ENCODE measurements at places on chromosomes 16 and 17.

GRCh38 chr17:77353684-77354419, 213.1 kb downstream of the SEC14L1 start:
- no peak for DNase-seq

- DNase-seq, result no peak
These were observed 223.9 kb upstream of the WSB1 start for GRCh38 chr17:27069842-27070508.

GRCh38 chr17:2047590-2047989, 5.8 kb downstream of the OVCA2 start:
- no peak for DNase-seq

DNA sequence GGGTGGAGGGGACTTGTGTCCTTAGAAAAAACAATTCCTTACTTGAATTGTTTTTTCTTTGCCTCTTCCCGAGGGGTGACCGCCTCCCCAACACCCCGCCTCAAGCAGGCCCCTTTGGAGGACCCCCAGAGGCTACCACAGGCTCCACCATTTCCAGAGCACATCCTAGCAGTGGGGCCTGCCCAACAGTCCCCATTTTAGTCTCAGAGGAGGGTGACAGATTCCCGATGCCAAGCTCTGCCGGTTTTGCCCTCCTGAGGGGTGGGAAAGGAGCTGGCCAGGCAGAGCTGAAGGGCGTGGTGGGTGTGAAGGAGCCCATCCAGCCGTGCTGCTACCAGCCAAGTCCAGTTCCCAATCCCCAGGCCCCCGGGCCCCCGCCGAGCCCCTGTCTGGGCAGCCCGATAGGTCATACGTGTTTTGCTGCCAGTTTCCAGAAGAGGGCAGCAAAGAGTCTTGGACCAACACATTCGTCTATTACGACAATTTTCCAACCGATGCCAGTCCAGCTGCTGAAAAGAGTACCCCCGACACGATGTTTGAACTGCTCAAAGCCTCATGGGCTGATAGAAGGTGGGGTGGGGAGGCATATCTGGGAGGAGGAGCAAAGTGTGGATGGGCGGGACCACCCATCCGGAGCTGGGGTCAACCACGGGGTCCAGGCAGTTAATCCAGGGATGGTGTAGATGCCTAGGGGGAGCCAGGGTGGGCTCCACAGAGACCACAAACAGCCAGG, 18.8 kb upstream of the GAA start:
- peak; percentile 41 for DNase-seq

GRCh38 chr17:49217651-49218413, 7.3 kb downstream of the ABI3 start:
- DNase-seq, result peak; percentile 50

DNA sequence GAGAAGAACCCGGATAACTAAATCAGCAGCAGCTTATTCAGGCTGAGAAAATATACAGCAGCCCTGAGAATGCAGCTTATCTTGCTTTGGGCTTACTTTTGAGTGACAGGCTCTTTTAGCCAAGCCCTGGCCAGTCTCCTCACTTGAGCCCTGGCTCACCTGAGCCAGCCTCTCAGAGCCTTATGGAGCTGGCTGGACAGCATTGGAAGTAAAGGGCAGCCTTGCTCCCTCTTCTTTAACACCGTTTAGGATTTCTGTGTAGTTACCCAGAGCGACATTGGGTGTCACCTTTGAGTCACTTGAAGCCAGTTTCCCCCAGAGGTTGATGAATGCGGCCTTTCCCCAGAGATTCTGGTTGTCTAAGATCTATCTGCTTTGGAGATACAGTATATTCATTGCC, 7.7 kb upstream of the NPIPB2 start:
- DNase-seq, result peak; percentile 55

DNA sequence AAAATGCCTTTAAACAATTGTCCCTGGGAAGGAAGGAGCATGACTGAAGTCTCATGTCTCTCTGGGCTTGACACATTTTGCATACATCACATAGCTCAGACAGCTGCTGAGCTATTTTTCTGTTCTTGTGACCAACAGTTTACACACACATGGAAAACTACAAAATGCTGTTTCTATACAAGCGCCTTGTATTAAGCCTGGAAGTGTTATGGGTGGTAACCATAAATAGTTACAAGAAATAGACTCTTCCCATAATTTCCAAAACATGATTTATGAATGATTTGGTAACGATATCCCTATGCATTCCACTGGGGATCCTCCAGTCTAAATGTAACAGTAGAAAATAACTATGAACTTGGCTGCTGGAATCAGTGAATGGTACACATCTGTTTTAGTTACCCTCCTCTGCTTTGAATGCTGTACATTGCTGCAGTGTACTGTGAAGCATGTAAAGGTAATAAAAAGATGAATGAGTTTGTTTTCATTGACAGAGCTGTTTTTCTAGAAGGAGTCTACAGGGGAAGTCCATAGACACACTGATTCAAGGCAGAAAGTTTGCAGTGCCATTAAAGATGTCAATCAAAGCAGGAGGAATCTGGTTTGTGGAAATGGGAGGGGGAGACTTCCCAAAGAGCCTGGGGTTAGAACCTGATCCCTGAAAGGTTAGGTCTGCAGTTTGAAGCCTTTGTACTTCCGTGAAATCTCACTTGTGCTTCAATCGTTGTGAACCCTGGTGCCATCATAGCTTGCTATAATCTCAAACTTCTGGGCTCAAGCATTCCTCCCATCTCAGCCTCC, 5.0 kb downstream of the ACSF2 start:
- DNase-seq, result no peak

DNA sequence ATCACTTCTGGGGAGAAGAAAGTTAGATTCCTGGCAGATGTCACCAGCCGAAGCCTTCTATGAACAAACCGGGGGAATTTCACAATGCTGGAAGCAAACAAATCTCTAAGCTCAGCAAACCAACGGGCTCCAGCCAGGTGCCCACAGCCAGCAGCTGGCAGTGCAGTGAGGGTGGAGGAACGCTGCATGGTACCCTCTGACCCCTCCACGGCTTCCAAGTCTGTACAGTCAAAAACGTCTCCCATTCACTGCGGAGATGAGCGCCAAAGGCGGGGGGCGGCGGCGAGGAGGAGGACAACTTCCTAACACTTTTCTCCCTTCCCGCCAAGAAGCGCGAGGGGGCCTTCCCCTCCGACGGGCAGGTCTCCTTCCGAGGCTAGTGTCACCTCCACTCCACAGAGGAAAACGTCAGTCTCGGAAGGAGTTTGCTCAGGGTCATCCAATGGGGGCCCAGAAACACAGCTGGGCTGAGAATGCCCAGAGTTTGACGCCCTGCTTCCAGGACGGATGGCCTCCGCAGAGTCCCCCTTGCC, 924 bp downstream of the ZNF598 start:
- no peak for DNase-seq

Measured in putamen (tissue), 1 donor.